ENCODE measurements at places on chromosomes 7 and 10.

- no peak for DNase-seq
Measured at GRCh38 chr10:2425320-2425719, 642.0 kb upstream of the PFKP start.

- DNase-seq = no peak
Measured at GRCh38 chr10:77223526-77224460, 413.8 kb downstream of the KCNMA1 start.

DNA sequence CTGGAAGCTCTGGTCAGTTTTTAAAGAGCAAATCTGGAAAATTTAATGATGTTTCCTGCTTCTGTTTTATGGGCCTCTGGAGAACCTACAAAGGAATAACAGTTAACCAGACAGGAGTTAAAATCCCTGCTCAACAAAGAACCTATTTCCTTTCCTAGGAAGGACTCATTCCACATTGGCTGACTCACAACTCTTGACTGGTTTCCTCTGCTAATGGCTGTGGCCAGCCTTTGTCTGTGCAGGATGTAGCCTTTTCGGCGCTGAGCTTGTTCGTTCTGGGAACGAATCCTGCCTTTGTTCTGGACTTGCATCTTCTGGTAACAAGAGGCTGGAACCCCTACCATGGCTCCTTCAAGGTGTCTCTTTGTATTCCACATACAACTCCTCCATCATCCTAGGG, 112.8 kb upstream of the PDCD4 start:
- DNase-seq = no peak

- no peak for DNase-seq
Measured at GRCh38 chr7:152336754-152337368, 98.9 kb downstream of the KMT2C start.

DNA sequence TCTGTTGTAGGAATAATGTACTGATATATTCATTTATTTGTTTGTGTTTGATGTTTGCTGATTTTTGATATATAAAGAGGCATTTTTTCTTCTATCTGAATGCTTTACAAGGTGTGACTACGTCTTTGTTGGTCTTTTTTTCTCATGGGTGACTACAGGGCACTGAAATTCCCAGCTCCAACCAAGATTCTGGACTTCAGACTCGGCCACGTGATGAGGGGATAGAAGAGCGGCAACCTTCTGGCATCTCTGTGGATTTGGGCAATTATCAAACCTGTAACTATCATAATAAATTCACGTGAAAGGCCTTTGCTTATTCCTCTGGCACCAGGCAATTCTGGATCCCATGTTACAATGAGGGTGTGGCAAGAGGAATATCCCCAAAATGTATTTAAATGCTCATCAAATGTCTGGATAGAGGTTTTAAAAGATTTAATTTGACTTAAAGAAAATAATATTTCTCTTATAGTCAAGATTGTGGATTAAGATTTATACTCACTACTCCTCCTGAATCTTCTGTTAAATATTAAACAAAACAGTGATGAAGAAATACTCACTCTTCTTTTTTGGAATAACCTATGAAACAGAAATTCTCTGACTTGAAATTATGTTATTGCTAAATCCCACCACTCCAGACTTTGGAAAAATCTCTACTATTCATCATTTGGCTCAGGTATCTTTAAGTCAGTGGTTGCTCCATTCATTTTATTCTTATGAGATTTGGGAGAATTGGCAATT, 276.3 kb downstream of the GPR37 start:
- no peak for DNase-seq

- DNase-seq = no peak
Measured at GRCh38 chr10:101450277-101451080, 96.5 kb downstream of the BTRC start.

- DNase-seq = no peak
Measured at GRCh38 chr7:103076764-103077163, 1.8 kb downstream of the ARMC10 start.

DNA sequence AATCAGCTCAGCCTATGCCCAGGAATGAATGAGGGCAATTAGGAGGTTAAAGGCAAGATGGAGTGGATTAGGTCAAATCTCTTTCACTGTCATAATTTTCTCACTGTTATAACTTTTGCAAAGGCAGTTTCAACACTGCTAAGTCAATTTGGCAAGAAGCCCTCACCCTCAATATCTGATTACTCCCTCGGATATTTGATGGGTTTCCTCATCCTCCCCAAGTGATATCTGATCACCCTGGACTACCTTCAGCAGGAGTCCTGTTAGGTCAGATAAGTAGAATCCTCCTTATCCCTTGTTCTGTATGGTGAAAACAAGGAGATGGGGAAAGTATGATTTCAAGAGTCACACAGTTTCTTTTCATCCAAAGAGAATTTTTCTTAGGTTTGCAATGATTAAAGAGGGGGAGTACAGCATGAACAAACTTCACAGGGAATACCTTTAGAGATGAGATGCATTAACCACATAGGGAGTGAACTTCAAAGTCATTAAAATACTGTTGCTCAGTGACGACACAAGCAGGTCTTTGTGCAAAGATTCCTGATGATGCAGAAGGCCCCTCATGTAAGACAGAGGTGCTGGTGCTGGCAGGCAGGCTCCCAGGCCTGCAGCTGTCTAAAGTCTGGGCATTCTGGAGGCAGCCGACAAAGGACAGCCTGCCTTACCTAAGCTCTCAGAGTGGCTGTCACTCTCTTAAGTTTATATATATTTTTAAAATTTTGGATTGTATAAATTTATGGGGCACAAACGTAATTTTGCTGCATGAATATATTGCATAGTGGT, 75.4 kb upstream of the POM121L12 start:
- no peak for DNase-seq

DNA sequence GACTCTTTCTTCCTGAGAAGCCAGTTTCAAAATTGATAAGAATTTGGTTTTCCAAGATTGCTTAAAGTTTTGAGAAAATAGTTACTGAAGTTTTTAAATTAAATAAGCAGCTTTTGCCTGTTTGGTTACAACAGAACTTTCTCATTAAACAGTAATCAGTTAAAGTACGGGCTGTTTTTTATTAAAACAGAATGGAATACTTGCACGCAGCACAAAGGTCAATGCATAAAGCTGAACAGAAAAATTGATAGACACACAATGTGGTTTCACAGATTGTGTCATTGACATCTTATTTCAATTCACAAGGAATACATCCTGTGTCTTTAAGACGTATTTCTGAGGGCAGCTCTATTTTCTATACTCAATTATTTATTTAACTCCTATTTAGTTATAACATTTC, 192.2 kb downstream of the PRKG1 start:
- no peak for DNase-seq

- peak; percentile 23 for DNase-seq
Measured at GRCh38 chr7:336810-337566, 47.0 kb downstream of the FOXL3 start.

GRCh38 chr10:124576526-124577420, 115.2 kb downstream of the LHPP start:
- no peak for DNase-seq

GRCh38 chr10:69232736-69233480, 12.8 kb downstream of the HKDC1 start:
- no peak for DNase-seq

GRCh38 chr7:79292834-79293233, 160.6 kb downstream of the MAGI2 start:
- no peak for DNase-seq

- peak; percentile 38 for DNase-seq
Measured at GRCh38 chr10:12605580-12606405, 256.4 kb downstream of the CAMK1D start.

- DNase-seq = no peak
Measured at GRCh38 chr10:104038958-104039752, 46.5 kb downstream of the COL17A1 start.

DNA sequence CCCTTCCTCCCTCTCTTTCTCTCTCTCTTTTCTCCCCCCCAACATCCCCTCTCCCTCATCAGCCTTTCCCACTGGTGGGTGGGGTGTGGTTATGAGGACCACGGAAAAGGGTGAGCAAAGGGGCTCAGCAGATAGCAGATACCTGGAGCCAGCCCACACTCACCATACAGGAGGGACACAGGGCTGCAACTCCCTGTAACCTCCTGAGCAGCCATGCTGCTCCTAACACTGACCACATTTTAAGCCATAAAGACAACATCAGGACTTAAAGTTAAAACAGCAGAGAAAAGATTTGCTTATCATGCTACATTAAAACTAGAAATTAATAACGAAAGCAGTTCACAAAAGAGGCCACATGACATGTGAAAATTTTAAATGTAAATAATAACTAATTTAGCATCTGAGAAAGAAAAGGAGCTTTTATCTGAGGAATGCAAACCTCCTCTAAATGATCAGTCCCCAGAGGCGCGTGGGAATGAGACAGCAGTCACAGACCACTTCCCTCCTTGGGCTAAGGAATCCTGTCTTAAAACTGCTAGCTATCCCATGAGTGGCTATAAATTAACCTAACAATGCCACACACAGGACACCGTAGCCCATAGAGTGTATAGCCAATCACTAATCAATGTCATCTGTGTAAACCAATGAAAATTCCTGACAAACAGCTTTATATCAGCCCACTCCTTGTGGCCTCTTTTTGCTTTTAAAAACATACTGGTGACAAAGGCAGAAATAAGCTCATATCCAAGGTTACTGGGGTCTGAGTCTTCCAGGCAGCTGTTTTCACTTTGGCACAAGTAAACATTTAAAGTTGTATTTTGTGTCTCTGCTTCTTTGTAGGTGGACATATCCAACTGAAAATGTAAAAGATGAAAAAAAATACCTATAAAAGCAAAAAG, 33.3 kb downstream of the PKD1L1 start:
- no peak for DNase-seq

DNA sequence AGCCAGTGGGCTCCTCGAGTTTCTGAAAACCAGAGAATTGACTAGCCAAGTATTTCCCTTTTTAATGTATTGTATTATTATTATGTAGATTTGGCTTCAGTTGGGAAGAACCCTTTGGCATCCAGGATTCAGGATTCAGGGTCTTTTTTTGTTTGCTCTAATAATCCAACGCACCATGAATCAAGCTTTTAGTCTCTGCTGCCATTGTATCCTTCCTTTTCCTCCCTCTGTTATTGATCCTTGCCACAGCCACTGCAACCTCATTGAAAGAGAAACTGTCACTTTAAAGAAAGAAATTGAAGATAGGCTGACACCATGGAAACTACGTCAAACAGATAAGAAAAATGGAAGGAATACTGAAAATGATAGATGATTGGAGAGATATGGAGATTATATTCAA, 150.0 kb downstream of the CHRM2 start:
- DNase-seq = no peak

DNA sequence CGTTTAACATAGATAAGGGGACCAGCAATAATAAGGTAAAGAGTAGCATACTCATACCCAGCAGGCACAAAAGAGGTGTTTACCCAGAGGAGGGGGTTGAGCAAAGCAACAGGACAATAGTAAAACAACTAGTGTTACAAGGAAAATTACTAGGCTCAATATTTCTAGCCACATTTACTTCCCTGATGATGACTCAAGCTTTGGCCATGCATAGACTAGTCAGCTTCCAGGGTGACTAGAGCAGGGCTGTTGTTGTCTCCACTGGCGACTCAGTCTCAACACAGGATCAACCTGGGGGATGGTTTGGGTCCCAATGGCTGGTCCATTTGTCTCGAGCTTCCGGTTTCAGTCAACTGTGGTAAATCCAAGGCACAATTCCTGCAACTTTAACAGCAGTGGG, 217.7 kb upstream of the KCND2 start:
- no peak for DNase-seq

DNA sequence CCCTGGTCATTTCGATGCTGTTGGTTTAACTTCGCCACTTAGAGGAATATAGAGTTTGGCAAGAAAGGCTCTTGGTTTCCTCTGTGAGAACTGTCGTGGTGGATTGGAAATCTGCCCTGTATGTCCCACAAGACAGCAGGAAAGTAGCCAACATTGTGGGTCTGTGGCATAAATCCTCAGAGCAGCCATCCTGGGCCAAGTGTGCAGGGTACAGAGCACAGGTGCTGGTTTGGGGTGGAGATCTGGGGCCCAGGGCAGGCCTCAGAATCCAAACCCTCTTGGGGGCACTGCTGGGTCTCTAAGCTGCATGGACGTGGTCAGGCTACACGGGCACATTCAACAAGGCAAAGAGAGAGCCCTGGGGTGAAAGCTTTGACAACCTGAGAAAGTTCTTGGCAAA, 39.2 kb upstream of the TMEM273 start:
- DNase-seq = no peak

DNA sequence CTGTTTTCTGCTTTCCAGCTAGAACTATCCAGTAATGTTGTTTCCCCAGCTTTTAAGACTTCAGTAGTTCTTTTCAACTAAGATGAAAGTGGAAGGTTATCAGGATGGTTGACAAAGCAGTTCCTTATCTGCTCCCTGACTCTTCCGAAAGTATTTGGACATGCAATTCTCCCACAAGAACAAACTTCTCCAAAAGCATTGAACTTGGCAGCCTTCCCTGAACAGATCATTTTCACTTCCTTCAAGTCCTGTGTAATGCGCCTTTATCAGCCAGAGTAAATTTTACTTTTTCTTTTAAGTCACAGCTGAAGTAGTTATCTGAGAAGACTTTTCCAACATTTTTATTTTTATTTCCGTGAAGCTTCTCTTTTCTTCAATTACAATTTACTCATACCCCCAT, 39.7 kb downstream of the CDC14C start:
- DNase-seq = no peak

DNA sequence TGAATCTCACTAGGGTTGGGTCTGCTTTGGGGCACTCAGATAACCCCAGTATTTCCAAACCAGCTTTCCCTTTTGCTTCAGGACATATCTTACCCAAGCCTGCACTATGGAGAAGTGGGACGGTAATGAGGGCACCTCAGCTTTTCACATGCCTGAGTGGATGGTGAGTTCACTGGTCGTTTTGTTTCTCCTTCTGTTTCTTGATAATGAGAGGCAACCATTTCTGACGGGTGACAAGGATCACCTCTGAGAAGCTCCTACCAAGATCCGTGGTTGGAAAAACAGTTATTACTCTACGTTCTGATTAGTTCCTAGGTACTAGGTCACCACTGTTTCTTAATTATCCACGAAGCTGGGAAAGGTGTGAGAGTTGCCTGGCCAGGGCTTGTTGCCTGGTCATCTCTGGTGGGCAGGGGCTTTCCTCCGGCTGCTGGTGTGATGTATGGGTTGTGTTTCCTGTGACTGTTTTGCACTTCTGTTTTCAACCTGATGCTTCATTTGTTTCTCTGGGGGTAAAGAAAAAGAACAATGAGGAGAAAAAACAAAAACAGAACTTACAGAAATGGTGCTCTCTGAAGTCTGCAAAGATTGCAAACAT, 65.7 kb upstream of the STRIP2 start:
- no peak for DNase-seq

- DNase-seq = no peak
Measured at GRCh38 chr10:51321300-51321699, 247.0 kb downstream of the PRKG1 start.

- DNase-seq = no peak
Measured at GRCh38 chr7:45955286-45955685, 34.2 kb upstream of the IGFBP3 start.

DNA sequence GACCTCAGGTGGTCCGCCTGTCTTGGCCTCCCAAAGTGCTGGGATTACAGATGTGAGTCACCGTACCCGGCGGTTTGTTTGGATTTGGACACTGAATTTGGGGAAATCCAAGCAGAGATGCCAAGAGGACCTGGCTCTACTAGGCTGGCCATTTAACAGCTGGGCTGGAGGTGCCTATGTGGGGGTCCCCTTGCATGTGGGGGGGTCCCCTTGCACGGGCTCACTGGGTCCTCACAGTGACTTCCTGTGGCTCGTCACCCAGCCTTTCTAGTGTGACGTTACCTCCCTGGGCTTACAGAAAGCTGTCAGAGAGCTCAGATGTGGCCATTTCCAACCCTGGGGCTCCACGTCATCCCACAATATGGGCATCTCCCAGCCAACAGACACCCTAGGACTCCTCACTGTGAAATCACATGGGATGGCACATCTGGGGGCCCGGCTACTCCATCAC, 49.3 kb upstream of the GNA12 start:
- DNase-seq = no peak

GRCh38 chr10:14063531-14064285, 267.0 kb downstream of the FRMD4A start:
- DNase-seq = no peak
